ENCODE measurements at places on chromosomes 7 and 10.

DNA sequence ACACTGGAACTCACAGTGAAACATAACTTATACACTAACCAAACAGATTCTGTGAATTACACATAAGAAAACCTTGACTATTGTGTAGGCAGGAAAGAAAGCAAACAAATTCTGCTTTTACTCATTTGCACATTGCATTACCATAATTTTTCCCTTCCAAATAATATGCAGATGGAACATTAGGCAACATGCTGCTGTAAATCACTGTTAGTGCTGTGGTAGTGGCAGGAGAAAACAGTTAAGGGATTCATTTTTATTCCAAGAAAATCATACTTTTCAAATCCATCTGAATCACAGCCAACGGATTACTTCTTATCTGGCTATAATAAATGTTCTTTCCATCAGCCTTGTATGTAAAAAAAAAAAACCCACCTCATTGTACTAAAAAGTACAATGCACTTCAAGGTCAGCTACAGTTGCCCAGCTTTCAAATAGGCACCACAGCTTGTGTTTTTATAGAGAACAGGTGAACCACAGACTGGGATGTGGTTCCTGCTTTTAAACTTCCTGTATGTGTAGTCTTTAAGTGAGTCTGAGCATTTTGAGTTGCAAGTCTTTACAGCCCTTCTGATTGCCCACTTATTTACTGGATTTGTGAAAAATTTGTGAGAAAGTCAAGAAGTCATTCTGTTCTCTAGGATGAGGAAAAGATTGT is 590.0 kb upstream of the SEMA3D start:
- peak; percentile 51 for DNase-seq

DNA sequence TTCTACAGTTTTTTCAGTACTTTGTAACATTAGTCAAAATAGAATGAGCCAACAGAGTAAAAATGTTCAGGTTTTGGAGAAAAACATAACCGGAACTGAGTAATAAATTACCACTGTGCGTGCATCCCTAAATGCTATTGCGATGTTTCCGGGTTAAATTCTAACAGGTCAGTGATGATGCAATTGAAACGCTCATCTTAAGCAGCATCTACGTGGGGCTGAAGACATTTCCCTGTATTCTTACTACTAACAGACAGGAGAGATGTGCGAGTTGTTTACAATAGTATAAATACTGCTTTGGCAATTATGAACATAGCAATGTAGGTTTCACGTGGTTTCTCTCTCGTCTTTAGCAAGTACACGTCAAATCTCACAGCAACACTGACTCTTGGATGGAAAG is 149.4 kb downstream of the USP6NL start:
- no peak for DNase-seq

- no peak for DNase-seq
These were observed 499.7 kb upstream of the MKI67 start for GRCh38 chr10:128625926-128626325.

- DNase-seq: no peak
These were observed 205.0 kb downstream of the ABCA13 start for GRCh38 chr7:48376263-48376662.

DNA sequence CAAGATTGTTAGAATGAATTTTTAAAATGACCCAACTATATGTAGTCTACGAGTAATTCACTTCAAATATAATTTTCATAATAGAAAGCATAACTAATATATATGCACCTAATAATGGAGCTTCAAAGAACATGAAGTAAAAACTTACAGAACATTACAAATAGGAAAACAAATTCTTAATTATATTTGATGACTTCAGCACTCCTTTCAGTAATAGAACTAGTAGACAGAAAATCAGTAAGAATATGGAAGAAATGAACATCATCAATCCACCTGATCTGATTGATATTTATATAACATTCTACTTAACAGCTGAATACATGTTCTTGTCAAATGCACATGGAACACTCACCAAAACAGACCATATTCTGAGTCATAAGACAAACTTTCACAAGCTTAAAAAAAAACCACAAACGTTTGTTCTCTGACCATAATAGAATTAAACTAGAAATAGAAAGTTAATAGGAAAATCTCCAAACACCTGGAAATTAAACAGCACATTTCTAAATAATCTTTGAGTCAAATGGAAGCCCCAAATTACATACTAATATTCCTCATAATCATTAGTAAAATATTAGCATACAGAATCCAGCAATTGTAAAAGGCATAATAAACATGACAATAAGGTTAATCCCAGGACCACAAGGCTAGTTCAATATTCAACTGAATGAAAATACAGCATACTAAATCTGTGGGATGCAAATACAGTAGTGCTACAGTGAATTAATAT is 48.0 kb downstream of the BRAF start:
- DNase-seq: no peak

- DNase-seq: no peak
These were observed 19.8 kb downstream of the CCNY start for GRCh38 chr10:35355971-35356724.

GRCh38 chr10:114526126-114526503 is 121.8 kb upstream of the AFAP1L2 start:
- no peak for DNase-seq

GRCh38 chr7:149334930-149335329 is 72.9 kb downstream of the ZNF783 start:
- no peak for DNase-seq

- DNase-seq: no peak
These were observed 23.8 kb downstream of the PAPOLB start for GRCh38 chr7:4837803-4838625.

GRCh38 chr10:15813415-15813814 is 46.9 kb downstream of the MINDY3 start:
- no peak for DNase-seq

DNA sequence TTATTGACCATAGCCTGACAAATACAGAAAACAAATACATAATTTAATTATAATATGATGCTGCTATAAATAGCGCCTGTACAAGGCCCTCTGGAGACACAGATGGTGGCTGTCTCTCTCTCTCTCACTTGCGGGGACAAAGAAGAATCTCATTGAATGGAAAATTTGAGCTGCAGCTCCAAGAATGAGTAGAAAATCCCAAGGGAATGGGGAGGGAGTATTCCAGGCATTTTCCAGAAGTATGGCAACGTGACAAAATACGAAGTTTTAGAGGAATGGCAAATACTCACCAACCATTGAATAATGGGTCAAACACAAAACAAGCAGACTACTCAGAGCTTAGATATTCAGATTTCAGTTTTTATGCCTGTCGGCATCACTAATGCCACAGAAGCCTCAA is 179.9 kb downstream of the NRP1 start:
- DNase-seq: no peak

- DNase-seq: peak; percentile 14
These were observed 102.5 kb upstream of the SLC25A13 start for GRCh38 chr7:96424411-96424810.

DNA sequence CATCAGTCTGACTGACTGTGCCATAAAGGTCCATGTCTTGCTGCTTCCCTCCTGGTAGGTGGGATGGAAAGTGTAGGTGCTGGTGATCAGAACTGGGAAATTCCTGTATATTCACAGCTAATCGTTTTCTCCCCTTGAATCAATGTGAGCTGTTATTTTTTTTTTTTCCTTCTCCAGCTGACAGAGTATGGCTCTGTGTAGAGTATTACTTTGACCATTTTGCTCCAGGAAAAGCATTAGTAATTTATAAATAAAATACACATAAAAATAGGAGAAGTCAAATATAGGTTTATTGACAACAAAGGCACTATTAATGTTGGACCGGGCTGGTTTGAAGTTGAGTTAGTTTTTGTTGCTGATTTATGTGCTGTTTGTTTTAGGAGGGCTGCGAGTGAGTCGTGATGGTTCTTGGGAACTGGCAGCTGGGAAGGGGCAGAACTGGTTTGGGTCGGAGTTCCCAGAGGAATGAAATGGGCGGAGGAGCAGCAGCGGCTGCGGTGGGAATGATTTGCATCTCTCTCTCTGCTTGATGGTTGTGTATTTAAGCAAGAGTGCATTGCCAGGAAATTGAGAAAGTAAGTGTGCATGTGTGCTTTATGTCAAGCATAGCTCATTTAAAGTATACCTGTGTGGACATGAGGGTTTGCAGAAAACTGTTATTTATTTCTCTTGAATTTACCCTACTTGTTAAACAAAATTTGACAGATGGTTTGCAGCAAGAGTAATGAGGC is 80.9 kb downstream of the LRMDA start:
- no peak for DNase-seq

- DNase-seq: peak; percentile 91
These were observed 583.6 kb upstream of the MGMT start for GRCh38 chr10:128883231-128884032.

DNA sequence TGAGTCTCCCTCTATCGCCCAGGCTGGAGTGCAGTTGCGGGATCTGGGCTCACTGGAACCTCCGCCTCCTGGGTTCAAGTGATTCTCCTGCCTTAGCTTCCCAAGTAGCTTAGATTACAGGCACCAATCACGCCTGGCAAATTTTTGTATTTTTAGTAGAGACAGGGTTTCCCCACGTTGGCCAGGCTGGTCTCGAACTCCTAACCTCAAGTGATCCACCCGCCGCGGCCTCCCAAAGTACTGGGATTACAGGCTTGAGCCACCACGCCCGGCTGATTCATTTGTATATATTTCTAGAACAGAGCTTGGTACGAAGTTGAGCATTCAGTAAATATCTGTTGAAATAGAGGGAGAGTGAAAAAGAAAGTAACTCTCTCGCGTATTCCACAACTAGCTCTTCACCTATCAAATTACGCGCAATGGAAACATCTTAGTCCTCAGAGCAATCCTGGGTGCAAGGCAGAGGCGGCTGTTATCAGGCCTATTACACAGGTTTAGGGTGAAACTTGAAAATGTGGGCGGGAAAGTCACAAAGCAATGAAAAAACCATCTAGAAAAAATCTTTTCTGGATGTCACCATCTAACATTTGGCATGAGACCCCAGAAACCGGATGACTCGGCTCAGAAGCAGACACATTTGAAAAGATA is 707 bp upstream of the GHITM start:
- DNase-seq: no peak

- DNase-seq: no peak
These were observed 64.0 kb downstream of the CACNB2 start for GRCh38 chr10:18204039-18204835.

DNA sequence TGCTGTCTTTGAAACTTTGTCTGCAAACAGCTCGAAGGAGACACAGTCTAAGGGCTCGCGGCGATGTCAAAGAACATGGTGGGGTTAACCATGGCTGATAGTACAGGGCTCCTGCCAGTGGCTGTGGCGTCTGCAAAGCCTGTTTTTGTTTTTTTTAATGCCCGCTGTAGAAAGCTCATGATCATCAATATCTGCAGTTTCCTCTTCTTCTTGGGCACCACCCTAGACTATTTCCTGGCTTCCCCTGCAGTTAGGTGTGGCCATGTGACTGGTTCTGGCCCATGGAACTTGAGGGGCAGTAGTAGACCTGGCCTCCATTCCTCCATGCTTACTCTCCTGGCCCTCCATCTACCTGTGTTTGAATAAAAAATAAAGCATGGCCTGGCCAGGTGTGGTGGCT is 21.8 kb upstream of the SAMD8 start:
- no peak for DNase-seq

DNA sequence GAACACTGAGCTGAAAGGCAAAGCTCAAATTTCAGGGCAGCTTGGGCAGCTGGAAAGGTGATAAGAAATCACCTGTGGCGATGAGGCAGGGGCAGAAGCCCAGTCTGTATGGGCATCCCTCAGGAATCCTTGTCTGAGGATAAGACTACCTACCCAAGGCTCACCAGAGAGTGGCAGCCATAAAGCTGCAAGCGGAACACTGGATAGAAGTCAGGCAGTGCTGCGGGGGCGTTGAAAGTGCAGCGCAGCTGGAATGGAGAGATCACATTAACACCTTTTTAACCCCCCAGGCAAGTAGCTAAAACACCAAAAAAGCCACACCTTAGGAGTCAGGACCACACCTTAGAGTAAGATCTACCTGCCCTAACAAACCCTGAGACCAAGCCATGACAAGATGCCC is 38.2 kb downstream of the ABCB5 start:
- no peak for DNase-seq

- peak; percentile 96 for DNase-seq
These were observed at the start of gene DNAJC1 for GRCh38 chr10:22003177-22003963. Gene DNAJC1 (minus strand): TSS chr10:22003730. CDS start chr10:22003434, 296 bp downstream.

GRCh38 chr10:21624951-21625350 is 90.9 kb downstream of the MLLT10 start:
- no peak for DNase-seq

DNA sequence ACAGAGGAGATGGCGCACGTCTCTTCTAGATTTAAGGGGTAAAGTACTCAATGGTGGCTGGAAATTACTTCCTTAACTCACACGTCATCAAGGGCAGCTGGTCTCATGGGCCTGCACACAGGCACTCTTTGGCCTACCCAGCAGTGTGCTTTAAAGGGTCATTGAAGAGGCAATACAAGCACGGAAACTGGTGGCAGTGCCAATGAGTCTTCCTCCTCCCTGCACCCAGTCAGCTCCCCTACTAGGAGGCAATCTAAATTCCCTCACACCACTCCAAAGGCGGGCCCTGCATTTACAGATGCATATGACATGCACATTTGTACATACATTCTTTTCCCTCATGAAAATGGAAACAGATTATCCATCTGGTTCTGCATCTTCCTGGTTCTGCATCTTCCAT is 47.4 kb downstream of the PPIF start:
- no peak for DNase-seq

GRCh38 chr7:134632937-134633540 is 13.6 kb upstream of the BPGM start:
- peak; percentile 8 for DNase-seq

DNA sequence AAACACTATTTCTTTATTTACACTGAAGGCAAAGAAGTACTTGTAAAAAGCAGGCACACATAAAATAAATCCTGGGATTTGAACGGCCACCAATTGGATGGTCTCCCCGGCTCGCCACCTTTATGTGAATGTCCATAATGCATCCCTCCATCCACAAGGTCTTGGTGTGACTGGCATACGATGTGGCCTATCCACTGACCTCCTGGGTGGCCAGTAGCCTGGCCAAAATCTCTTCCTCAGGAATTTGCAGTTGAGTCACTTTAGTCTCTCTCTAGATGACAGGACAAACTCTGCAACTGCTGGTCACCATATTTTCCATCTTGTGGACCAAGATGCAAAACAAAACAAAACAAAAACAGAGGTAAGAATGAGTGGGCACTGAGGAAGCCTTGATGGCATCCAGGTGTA is 39.1 kb downstream of the CDK1 start:
- no peak for DNase-seq

GRCh38 chr10:86170255-86171108 is 196.1 kb downstream of the GRID1 start:
- DNase-seq: no peak

DNA sequence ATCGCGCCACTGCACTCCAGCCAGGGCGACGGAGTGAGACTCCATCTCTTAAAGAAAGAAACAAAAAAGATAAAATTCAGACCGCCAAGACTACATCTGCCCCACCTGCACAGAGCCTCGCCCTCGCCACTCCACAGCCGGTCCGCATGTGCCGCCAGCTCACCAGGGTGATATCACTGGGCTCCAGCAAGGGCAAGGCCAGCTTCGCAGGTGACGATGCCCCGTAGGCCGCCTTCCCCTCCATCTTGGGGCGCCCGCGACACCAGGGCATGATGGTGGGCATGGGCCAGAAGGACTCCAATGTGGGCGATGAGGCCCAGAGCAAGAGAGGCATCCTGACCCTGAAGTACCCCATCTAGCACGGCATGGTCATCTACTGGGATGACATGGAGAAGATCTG is 34.0 kb downstream of the KIFBP start:
- no peak for DNase-seq

Data from muscle of back (tissue), 13 donors.